ENCODE measurements at places on chromosomes 6 and 20.

DNA sequence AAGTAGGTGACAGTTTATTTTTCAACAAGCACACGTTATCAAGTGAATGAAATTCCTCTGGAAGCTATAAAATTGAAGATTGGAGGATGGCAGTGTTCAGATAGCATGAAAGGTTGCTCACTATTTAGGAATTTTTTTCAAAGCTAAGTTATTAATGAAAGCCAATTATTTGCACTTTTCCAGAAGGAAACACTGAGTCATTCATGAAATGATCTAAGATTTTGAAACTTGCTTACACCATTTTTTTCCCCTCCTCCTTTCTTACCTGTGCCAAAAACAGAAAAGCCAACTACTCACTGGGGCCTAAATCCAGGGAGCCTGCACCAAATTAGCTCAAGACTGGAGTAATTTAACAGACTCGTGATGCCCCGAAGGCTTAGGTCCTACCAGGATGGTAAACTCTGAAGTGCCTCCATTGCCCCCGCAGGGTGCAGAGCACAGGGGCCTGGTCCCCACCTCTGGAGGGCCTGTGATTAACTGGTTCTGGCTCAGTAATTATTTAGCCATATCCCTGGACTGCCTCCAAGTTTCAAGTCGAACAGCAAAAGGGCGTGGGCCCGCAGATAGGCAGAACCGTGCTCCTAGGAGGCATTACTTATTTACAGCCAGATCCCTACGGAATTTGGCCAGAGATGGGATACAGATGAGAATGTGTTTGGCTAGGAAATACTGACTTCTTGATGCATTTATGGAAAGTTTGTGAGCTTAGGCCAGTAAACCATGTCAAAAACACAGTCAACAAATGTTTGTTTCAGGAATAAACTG, 28.0 kb upstream of the ZNF217 start:
- no peak for DNase-seq

- no peak for DNase-seq
These were observed 77.2 kb downstream of the CD164 start for GRCh38 chr6:109305028-109305427.

GRCh38 chr20:63567136-63567385, 7.0 kb downstream of the HELZ2 start:
- DNase-seq, result no peak

GRCh38 chr6:2752477-2753109, 1.9 kb upstream of the MYLK4 start:
- DNase-seq, result no peak

GRCh38 chr20:39800548-39800947, 838.4 kb downstream of the DHX35 start:
- no peak for DNase-seq

Measured in suppressor macrophage treated with lipopolysaccharide for 1 hour (primary cell).